Stimulated activated CD4-positive, alpha-beta T cell treated with anti-CD3 and anti-CD28 coated beads, Interleukin-1b, Interleukin-23, amount 100 ng/mL, for 1 hour (primary cell): ENCODE measurements at places on chromosomes 4 and X.

DNA sequence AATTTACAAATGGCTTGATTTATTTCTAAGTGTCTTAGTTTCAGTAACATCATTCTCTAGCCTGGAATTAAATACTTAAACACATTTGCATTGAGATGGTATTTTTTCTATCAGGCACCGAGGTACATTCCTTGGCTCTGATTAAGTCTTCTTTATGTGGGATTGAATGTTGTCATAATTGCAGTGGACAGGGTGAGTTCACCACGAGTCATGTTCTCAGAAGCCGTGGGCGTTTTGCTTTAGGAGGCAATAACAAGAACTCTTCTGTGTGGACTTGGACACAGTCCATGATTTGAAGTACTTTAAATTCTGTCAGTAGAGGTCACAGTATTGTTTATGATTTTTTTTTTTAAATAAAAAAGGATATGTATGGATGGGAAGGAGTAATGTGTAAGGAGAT is 57.1 kb upstream of the EFHC2 start:
- DNase-seq = no peak

DNA sequence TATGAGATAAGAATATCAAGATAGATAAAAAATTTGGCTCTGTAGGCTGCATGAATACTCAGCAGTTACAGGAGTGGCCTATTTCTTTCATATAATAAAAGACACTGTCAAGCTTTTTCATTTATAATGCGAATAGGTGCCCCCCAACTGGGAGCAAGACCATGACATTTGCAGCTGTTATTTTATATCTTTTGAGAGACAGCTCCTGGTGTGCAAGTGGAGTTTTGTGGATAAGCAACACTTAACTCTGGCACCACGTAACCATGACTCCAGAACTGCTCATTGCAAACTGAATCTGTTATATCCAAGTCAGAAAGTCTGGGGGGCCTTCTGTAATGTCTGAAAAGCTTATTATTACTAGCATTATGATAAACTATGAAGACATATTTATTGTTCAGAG is 1372.4 kb downstream of the C4orf33 start:
- DNase-seq = no peak

DNA sequence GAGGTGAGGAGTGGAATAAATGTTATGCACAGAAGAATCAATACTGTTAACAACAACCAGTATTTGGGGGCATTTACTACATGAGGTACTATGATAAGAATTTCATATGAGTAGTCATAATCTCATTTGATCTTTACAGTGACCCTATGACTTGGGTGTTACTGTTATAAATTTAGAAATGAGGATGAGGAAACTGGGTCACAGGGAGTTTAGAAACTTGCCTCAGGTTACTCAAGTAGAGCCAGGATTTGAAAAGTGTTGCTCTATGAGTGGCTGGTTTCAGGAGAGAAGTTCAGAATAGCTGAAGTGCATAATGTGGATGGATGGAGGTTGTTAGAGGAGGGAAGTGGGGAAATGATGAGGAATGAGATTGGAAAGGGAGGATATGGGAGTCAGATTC is 16.6 kb upstream of the DDIT4L start:
- no peak for DNase-seq

GRCh38 chr4:174256277-174256713 is 27.2 kb downstream of the FBXO8 start:
- no peak for DNase-seq

DNA sequence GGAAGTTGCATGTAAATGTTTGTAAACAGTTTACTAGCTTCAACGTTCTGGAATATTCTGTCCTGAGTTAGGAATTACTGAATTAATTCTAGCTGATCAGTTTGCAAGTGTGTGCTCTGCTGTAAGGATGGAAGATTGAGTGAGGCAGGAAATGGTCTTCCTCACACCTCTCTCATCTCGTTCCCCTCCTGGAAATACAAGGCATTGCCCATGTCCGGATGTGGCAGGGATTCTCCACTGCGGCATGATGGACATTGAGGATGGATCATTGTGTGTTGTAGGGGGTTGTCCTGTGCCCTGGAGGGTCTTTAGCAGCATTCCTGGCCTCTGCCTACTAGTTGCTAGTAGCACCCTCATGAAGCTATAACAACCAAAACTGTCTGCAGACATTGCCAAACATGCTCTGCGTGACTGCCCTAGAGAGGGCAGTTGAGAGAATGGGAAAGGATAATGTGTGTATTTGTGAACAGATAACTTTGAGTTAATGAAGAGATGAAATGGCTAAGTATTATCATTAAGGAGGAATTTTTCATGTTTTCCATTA is 12.6 kb downstream of the CA5B start:
- no peak for DNase-seq

- DNase-seq = no peak
These were observed 579 bp downstream of the OGT start for GRCh38 chrX:71533516-71533850.

DNA sequence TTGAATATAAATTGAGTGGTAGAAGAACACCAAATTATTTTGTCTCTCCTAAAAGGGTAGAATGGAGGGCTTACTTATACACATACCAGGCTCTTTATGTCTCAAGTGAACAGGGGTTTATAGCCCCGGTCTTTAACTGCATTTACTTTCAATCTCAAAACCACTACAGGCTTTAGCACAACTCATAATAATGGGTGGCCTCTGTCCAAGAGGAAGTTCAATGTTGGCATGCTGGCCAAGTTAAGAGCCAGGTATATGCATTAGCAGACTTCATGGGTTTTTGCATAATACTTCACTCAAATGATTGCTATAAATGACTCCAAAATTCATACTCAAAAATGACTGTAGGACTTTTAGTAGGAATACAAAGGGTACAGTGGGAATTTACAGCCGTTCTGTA is 118.5 kb upstream of the OTUD4 start:
- no peak for DNase-seq
